Posterior vena cava (tissue), 2 donors: ENCODE measurements at places on chromosomes 11 and 22.

- DNase-seq, result no peak
Observed at GRCh38 chr22:23179381-23180299, 669 bp upstream of the BCR start.

- no peak for DNase-seq
Observed at GRCh38 chr22:30333707-30334087, 7.0 kb upstream of the TBC1D10A start.

DNA sequence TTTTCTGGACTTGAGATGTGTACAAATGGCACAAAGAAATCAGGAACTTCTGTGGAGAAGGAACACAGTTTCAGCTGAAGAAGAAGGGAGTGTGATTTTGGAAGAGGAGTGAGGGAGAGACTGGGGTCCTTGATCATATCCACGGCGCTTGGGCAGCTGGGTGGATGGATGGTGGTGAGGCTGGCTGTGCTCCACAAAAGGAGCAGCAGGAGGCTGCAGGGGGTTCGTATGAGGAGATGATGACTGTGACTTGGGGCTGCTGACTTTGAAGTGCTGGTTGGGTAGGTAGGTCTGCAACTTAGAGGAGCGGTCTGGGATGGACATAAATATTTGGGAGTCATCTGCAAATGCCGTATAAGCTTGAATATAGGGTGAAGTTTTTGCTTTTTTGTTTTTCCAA is 1.3 kb upstream of the DCHS1 start:
- no peak for DNase-seq

GRCh38 chr11:111672949-111673348 is 70.7 kb downstream of the SIK2 start:
- DNase-seq, result no peak

DNA sequence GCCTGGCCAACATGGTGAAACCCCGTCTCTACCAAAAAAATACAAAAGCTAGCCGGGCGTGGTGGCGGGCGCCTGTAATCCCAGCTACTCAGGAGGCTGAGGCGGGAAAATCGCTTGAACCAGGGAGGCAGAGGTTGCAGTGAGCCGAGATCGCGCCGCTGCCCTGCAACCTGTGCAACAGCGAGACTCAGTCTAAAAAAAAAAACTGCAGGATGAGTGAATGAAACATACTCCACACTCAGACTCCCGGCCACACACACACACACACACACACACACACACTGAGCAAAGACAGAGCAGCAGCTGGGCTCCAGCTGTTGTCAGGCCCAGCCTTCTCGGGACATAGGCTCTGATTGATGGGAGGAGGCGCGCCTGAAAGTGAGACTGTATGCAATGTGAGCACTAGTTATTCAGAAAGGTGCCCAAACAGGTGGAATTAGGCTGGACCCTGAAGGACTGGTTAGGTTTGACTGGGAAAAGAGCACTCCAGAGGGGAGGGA is 1.5 kb upstream of the PLEKHA7 start:
- DNase-seq, result no peak

DNA sequence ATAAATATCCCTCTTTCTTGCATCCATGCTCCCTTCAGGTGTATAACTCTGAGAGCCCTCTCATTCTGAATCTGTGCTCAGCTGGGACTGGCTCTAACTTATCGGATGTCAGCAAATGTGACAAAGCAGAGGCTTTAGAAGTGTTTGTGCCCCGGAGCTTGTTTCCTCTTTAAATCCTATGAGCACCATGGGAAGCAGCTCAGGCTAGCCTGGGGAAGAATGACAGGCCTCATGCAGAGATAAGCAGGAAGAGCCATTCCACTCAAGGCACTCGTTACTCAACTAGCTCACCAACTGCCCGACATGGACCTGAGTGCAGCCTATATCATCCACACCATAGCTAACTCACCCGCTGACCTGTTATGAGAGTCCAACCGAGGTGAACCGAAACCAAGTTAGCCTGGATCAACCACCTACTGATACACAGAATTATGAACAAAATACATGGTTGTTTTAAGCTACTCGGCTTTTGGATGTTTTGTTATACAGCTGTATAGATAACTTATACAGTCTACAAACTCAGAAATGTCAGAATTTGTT is 990.7 kb downstream of the NTM start:
- DNase-seq, result no peak

DNA sequence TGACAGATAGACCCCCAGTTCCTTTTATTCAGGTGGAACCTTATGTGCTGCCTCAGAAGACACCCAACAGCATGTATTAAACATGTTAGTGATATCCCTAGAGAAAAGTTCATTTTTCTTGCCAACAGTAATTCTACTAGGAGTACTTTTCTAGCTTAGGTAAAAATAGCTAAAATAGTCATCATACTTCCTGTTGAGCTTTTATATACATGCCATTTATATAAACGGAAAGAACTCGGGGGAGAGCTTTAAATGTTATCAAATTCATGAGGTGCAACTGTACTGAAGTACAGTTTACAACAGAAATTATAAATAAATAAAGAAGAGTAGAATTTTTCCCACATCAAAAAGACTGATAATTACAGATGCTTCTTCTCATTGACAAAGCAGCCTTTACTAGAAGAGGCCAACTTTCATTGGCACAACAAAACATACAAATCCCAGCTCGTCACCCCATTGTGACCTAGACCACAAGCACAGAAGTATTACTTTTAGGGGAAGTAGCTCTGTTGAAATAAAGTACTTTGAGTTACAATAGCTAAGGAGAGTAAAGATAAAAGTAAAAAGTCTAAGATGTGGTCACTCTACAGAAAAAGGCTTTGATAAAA is 59.1 kb upstream of the POU2AF2 start:
- no peak for DNase-seq

GRCh38 chr11:76510060-76511047 is 65.5 kb downstream of the EMSY start:
- DNase-seq, result no peak

DNA sequence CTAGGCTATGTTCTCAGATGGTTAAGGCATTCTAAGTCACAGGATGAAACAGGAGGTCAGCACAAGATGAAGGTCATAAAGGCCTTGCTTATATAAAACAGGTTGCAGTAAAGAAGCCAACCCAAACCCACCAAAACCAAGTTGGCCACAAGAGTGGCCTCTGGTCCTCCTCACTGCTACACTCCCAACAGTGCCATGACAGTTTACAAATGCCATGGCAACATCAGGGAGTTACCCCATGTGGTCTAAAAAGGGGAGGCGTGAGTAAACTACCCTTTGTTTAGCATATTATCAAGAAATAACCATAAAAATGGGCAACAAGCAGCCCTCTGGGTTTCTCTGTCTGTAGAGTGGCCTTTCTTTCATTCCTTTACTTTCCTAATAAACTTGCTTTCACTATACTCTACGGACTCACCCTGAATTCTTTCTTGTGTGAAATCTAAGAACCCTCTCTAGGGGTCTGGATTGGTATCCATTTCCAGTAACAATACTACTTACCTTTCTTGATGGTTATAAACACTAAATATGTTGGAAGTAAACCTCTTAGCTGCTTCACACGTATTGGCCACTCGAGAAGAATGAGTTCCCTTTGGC is 1237.9 kb downstream of the FAM181B start:
- no peak for DNase-seq
